Upper lobe of right lung (tissue), 1 donor: ENCODE measurements at places on chromosomes 16 and 17.

DNA sequence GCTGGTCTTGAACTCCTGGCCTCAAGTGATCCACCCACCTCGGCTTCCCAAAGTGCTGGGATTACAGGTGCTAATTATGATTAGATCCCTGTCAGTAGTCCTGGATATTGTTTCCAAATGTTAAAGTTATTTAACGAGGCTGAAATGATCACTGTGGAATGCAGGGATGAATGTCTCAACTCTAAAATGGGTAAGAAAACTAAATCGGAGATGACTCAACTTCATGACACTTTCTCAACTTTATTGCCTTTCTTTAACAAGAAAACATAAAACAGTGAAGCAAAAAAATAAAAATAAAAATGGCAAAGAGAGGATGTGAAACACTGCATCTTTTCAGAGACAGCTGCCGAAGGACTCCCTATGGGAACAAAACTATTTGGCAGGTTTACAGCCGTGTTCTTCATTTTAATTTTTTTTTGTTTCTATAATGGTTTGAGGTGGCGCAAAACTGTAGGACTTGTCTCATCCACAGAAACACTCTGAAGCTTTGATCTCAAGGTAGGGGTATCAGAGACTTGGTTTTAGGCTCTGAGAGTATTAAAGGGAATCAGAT is 382.0 kb downstream of the GRIN2A start:
- no peak for DNase-seq

GRCh38 chr16:49866595-49867071 is 10.7 kb upstream of the ZNF423 start:
- DNase-seq = no peak

GRCh38 chr16:23134274-23134673 is 15.0 kb downstream of the USP31 start:
- no peak for DNase-seq

GRCh38 chr16:85384833-85385462 is 228.2 kb upstream of the GSE1 start:
- peak; percentile 62 for DNase-seq

DNA sequence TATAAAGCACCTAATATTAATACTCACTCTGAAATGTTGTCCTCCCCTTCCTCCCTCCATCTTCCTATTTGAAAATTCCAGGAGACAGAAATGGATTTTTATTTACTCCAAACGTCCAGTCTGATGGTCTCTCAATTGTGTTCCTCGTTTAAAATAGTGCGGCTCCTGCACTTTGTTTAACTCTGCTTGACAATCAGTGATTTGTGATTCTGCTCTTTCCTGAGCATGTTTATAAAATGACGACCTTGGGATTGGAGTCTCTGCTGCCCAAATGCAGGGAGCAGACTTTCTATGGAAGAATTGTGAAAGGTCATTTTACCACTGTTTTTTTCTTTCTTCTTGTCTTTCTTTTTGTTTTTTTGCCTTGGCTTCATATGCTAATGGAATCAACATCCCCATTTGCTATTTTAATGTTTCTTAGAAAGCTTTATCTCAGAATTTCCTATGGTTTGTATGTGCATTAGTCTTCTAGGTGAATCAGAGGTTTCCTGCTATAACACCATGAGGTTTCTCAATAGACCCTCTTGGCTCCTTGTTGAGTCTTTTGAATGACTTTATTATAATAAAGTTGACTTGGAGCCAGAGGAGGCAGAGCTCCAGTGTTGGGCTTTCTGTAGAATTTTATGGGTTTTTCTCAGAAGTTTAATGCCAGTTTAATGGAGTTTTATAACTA is 376.5 kb downstream of the CDH11 start:
- DNase-seq = no peak

DNA sequence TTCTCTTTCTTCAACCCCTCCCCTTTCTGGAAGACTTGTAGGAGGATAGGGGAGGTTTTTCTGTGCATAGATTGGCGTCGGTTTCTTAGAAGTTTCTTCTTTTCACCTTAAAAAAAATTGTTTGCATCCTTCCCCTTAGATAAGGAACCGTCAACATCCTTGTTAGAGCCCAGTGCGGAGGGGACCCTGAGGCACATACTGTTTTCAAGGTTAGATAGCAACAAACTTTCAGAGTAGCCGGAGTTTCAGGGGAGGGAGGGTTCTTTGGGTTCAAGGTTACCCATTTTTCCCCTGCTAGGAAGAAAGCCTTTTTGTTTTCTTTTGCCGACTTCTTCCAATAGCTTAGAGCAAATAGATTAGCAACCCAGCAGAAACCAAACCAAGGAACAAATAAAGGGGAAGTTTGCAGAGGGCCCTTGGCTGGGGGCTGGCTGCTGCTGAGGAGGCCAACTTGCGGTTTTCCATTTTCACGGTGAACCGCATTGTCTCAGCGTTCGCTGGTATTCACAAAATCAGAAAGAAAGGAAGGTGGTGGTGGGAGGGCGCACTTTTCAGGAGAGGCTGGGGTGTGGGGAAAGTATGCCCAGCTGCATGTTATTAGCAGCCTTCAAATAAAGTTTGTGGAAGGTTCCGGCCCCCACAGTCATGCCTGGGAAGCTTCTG is 28.8 kb downstream of the MSI2 start:
- no peak for DNase-seq

GRCh38 chr16:77439106-77439505 is 4.3 kb upstream of the ADAMTS18 start:
- DNase-seq = no peak

- no peak for DNase-seq
Observed at GRCh38 chr17:19399750-19400450, 11.1 kb upstream of the RNF112 start.

DNA sequence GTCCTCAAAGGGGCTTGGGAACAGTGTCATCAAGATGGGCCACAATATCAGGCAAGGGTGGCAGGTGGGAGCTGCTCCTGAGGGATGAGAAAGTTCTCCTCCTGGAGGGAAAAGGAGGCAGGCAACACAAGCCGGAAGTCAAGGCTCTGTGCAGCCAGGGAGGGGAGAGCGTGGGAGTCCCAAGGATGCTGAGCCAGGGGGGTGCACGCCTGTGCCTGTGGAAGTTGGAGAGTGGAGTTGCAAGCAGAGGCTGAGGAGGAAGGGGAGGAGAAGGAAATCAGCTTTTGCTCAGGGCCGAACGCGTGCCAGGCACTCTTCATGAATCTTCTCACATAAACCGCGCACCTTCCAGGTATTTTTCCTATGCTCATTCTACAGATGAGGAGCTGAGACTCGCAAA is 7.4 kb upstream of the SLC13A2 start:
- DNase-seq = no peak

- DNase-seq = no peak
Observed at GRCh38 chr16:59274141-59274540, 540.0 kb upstream of the GOT2 start.

DNA sequence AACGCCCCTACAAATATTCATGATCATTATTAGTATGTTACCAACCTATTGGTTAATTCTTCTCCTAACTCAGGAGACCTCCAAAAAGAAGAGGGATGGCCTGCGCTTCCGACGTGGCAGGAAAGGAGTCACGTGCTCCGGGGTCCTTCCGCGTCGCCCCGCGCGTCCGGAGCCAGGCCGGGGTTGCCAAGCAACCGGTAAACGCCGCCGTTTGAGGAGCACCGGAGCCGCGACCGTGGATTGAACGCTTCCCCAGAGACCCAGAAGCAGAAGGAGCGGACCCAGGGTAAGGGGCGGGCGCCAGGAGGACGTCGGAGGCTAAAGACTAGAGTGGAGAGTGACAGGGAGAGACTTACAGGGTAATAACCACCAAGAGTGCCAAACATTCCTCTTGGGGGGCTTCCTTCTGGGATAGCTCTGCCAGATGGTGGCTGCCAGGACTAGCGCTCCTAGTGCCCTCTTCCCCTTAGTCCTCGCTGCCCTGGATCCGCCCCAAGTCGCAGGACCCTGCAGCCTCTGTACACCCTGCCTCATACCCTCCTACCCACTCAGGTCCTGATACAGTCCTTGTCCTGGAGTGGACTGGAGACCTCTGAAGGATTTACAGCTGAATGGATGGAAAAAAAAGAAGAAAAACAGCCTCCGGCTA is at the start of gene DNAI2:
TSS of gene DNAI2 (plus strand) at position 175 of the 649 bp plus-strand sequence. CDS start 7,584 bp downstream, outside the sequence.
- no peak for DNase-seq

- DNase-seq = no peak
Observed at GRCh38 chr16:17083628-17084027, 387.1 kb downstream of the XYLT1 start.

DNA sequence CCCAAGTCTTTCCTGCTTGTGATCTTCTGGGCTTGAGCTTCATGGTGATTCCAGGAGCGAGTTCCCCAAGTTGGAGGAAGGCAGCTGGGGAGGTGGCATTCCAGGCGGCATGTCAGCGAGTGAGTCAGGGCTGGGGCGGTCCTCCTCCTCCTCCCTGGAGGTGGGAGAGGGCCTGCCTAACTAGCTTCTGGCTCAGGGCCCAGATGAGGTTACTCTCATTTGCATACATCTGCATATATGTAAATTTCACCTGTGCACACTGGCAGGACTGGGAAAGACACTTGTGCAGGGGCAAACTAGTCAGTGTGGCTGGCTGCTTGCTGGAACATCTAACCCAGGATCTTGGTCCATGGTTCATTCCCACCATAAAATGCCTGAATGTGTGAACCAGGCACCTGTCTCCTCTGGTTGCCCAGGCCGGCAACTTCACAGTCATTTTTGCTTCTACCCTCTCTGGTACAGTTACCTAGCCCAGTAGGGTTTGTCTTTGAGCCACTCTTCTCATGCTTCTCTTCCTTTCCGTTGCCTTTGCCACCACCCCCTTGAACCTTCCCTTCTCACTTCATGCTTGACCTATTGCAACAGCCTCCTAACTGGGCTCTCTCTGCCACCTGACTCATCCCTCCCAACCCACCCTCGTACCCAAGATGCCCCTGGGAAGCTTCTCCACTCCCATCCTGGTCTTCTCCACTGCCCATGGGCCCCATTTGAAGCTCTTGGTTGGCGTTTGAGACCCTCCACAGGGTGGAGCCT is 9.6 kb upstream of the DLX4 start:
- DNase-seq = no peak

DNA sequence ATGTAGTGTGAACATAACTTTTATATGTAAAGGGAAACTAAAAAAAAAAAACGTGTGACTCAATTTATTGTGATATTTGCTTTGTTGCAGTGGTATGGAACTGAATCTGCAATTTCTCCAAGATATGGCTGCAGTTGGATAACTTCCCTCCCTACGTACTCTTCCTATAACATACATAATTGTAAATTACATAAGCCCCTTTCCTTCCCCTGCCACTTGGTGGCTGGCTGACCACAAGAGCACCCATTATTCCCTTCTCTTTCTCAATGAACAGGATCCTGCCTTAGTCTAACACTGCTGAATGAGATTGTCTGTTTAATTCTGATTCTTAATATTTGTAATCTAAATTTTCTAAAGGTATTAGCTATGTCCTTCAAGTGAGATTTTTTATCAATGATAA is 27.8 kb downstream of the CCL4 start:
- no peak for DNase-seq

- no peak for DNase-seq
Observed at GRCh38 chr16:5478036-5478435, 380.4 kb upstream of the EEF2KMT start.

GRCh38 chr17:49076573-49077384 is 55.8 kb upstream of the B4GALNT2 start:
- DNase-seq = no peak

DNA sequence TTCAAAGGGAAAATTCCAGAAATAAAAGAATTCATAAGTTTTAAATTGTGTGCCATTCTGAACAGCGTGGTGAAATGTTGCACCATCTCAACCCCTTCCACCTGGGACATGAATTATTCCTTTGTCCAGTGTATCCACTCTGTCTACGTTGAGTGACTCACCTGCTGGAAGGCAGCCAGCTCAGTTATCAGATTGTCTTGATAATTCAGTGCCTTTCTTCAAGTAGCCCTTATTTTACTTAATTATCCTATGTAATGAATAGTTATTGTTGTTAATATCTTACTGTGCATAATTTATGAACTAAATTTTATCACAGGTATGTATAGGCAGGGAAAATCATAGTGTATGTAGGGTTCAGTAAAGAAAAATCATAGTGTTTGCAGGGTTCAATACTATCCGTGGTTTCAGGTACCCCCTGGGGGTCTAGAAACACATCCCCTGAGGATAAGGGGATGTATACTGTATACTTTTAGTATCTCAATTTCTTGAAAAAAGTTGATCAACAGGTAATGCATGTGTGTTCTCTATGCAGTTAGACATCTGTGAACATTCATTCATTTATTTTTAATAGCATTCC is 7.7 kb upstream of the PCTP start:
- DNase-seq = no peak

GRCh38 chr16:27980076-27980775 is 83.3 kb downstream of the GSG1L start:
- peak; percentile 59 for DNase-seq

GRCh38 chr17:28505986-28506665 is at the start of gene FOXN1:
FOXN1 (plus strand) TSS chr17:28506348; CDS start chr17:28523970, 17,622 bp downstream.
- no peak for DNase-seq

DNA sequence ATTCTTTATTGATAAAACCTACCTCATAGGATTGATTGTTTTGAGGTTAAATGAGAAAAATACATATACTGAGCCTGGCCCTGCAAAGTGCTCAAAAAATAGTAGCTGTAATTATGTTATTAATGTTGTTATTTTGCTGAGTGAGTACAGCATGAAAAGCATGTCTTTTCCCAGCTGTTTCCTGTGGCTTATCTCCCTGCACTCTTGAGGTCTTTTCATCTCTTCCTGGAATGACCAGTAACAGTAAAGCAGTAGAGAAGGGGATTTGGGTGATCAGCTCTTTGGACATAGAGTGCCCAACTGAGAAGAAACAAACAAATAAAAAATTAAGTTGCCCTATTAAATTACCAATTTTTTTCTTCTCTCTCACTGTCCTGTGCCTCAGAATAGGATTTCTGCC is 53.7 kb downstream of the NFAT5 start:
- no peak for DNase-seq

GRCh38 chr17:33712120-33712519 is 419.0 kb upstream of the ASIC2 start:
- DNase-seq = no peak

- DNase-seq = no peak
Observed at GRCh38 chr17:45433159-45433535, 477 bp upstream of the ARHGAP27 start.

- DNase-seq = no peak
Observed at GRCh38 chr17:59621771-59622170, 2.1 kb downstream of the CLTC start.
